ENCODE measurements at places on chromosomes 5 and 9. TPM values are rescaled to one million over a fixed set of nuclear protein-coding genes. Genes with fewer than 3 reads are reported as not detected.

SLC34A3 gene
- not detected for total RNA-seq

TRIM36 gene
- 0.16 TPM for total RNA-seq

RCL1 gene
- total RNA-seq = 28.3 TPM

ASPN gene
- not detected for total RNA-seq

PCDHAC2 gene
- total RNA-seq = not detected

CCIN gene
- total RNA-seq = 0.34 TPM

C5 gene
- total RNA-seq = 2.5 TPM

PCDHGA9 gene
- total RNA-seq = 0.25 TPM

GPR21 gene
- 0.91 TPM for total RNA-seq

DOK3 gene
- 5.4 TPM for total RNA-seq

HTR4 gene
- total RNA-seq = not detected

ANKRD55 gene
- 8.5 TPM for total RNA-seq

TSSK1B gene
- total RNA-seq = not detected

PCDHB16 gene
- total RNA-seq = not detected

HSD17B3 gene
- total RNA-seq = not detected

GLRA1 gene
- total RNA-seq = not detected

SELENOP gene
- not detected for total RNA-seq

RANBP17 gene
- not detected for total RNA-seq

TAF1L gene
- total RNA-seq = 0.05 TPM

POLR3G gene
- 6.6 TPM for total RNA-seq

PDE8B gene
- 0.43 TPM for total RNA-seq

SSBP2 gene
- total RNA-seq = 44.3 TPM

COL5A1 gene
- 0.07 TPM for total RNA-seq

RABGAP1 gene
- 28.2 TPM for total RNA-seq

TLX3 gene
- total RNA-seq = not detected

PTGES gene
- not detected for total RNA-seq

UBE2QL1 gene
- total RNA-seq = not detected

SLCO4C1 gene
- 2.0 TPM for total RNA-seq

Measured in T-helper 2 cell treated with Interferon-gamma antibody and Interleukin-4, amounts not matched to agents 100 ng/mL and 5 ng/mL, for 36 hours (primary cell).